Glutamatergic neuron (in vitro differentiated cells): ENCODE measurements at places on chromosomes 7 and 10. TPM values are rescaled to one million over a fixed set of nuclear protein-coding genes. Genes with fewer than 3 reads are reported as not detected.

DNA sequence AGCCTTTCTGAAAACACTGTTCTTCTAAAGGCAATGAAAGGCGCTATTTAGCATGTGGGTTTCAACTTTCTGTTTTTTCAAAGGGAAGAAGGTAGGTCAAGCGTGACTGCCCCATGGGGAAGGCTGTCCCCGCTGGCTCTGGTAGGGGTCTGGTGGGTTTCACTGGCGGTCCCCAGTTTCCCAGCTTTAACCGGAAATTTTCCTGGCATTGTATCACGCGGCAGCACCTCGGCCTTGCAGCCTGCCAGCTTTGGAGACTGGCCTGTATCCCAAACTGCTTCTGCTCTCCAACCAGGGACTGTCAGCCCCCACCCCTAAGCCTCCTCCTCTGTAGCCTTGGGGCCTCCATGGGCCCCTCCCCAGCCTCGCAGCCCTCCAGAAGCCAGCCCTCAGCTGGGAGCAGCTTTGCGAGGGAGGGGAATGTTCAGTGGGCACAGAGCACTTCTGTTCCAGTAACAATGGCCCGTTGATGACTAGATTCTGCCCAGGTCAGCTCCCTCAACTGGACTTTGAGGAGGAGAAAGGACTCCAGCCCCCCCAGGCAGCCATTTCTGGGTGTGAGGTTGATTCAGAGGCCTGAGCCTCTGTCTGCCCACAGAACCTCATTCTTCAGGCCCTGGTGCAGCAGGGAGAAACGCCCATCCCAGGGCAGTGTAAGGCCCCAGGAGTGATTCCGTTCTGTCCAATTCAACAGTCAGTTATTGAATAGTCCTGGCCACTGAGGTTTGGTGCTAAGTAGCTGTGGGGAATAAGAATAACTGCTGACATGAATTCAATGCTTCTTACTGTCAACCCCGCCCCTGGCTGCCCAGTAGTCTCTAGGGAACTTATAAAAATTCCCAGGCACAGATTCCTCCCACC, 17.1 kb downstream of the CHST3 start:
- H3K27ac ChIP-seq, result no peak overlapping the region
- peaks cover 7% of the 10 kb centered on the region for H3K27me3 ChIP-seq
- no peaks in the 10 kb centered on the region for H3K36me3 ChIP-seq
- H3K4me3 ChIP-seq, result no peak overlapping the region
- no peak for DNase-seq

The MAGI2 gene
- 64.2 TPM for total RNA-seq

- H3K27me3 ChIP-seq, result no peaks in the 10 kb centered on the region
- no peak overlapping the region for H3K4me3 ChIP-seq
- H3K27ac ChIP-seq, result no peak overlapping the region
- no peaks in the 10 kb centered on the region for H3K36me3 ChIP-seq
Measured at GRCh38 chr10:89369156-89370105, 8.4 kb upstream of the IFIT1B start.

- no peaks in the 10 kb centered on the region for H3K27me3 ChIP-seq
- no peak overlapping the region for H3K4me3 ChIP-seq
- H3K36me3 ChIP-seq, result no peaks in the 10 kb centered on the region
- no peak overlapping the region for H3K27ac ChIP-seq
Measured at GRCh38 chr7:24824896-24825295, 67.6 kb upstream of the GSDME start.

DNA sequence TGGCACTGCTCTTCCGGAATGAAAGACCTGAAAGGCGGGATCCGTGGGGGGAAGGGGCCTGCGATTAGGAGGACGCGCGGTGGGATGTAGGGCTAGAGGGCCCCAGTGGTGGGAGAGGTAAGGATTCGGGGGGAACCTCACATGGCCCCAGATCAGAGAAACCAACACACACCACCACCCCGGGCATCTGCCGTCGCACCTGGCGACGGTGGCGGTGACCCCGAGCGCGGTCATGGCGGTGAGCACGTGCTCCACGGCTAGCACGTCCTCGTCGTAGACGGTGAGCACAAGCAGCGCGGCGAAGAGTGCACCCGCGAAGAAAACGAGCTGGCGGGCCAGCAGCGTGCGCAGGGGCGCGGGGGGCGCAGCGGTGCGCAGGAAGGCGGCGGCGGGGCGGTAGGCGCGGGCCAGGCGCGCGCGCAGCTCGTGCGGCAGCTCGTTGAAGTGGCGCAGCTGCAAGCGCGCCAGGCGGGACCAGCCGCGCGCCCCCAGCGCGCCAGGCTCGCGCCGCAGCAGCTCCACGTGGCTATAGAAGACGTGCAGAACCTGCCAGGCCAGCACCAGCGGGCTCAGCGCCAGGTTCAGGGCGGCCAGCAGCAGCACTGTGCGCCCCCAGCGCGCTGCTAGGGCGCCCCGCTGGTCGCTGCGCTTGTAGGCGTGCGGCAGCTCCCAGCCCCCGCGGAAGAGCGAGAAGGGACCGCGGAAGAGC, 5.7 kb downstream of the ATG9B start:
- H3K4me1 ChIP-seq, result peaks cover 37% of the 10 kb centered on the region
- no peaks in the 10 kb centered on the region for H3K36me3 ChIP-seq
- H3K27ac ChIP-seq, result peak overlapping the region; percentile 66
- peak; percentile 60 for DNase-seq

DNA sequence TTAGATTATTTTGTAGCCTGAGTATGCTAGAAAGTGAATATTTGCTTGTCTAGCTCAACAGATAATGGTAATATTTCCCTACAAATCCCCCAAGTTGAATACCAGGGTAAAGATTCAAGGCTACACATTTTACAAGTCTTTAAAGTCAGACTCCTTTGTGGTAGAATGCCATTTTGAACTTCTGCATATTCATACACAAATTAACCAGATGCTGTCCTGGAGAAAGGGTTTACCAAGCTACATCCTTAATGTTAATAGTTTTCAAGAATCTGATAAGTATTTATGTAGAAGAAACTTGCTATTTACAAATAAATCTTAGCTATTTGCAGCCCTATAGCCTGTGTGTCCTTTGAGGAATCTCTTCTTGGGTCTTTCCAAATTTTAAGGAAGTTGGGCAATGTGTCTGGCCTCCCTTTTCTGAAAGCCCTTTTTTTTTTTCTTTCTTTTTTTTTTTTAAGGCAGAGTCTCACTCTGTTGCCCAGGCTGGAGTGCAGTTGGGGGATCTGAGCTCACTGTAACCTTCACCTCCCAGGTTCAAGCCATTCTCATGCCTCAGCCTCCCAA, 82.6 kb downstream of the CPEB3 start:
- H3K4me1 ChIP-seq, result peaks cover 8% of the 10 kb centered on the region
- H3K4me3 ChIP-seq, result no peak overlapping the region
- no peak overlapping the region for H3K27ac ChIP-seq
- DNase-seq, result no peak

The HOXA4 gene
- not detected for total RNA-seq

GRCh38 chr7:151141855-151142685, 25.4 kb downstream of the GBX1 start:
- H3K36me3 ChIP-seq, result no peaks in the 10 kb centered on the region
- peaks cover 14% of the 10 kb centered on the region for H3K4me1 ChIP-seq
- no peak overlapping the region for H3K4me3 ChIP-seq
- no peak for DNase-seq

The UCN3 gene
- not detected for total RNA-seq

DNA sequence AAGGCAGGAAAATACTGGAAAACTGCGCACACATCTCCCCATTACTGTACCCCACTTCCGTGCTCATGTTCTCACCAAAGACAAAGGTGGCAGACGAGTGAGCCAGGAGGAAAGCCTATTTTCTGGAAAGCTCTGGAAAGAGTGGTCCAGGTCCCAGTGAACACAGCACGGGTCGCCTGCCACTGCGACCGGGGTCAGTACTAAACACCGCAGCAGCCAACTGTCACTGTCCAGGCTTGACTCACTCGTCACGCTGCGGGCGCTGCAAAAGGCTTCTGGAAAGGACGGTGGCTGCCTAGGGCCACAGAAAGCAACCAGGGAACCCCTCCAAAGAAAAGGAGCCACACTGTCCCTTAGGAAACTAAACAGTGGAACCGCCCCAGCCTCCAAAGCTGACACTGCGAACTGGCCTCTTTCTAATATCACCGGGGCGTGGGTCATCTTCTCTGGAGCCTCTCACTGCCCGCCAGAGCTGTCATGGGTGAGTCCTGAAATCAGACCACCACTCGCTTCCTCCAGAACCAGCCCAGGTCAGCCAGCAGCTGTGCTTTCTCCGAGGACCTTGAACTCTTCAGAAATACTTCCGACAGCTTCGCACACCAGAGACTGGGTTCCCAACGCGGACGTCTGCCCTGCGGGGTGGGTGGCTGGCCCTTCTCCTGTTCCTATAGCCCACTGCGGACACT, 4.0 kb downstream of the RADIL start:
- peaks cover 7% of the 10 kb centered on the region for H3K4me1 ChIP-seq
- peaks cover 6% of the 10 kb centered on the region for H3K27me3 ChIP-seq
- no peak overlapping the region for H3K27ac ChIP-seq
- no peak for DNase-seq

The SORCS1 gene
- total RNA-seq, result 3.3 TPM

- no peak overlapping the region for H3K27ac ChIP-seq
- DNase-seq, result no peak
- peaks cover 8% of the 10 kb centered on the region for H3K27me3 ChIP-seq
- H3K4me3 ChIP-seq, result no peak overlapping the region
Measured at GRCh38 chr7:30430777-30431176, 47.8 kb downstream of the NOD1 start.

The OR2A12 gene
- total RNA-seq, result not detected

DNA sequence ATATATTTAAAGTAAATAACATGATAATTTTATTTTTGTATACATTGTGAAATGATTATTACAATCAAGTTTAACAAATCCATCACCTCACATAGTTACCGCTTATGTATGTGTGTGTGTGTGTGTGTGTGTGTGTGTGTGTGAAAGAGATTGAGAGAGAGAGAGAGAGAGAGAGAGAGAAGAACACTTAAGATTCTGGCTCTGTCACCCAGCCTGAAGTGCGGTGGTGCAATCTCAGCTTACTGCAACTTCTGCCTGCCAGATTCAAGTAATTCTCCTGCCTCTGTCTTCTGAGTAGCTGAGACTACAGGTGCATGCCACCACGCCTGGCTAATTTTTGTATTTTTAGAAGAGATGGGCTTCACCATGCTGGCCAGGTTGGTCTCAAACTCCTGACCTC, 17.8 kb downstream of the LYZL1 start:
- H3K27me3 ChIP-seq, result peaks cover 1% of the 10 kb centered on the region
- no peak overlapping the region for H3K4me3 ChIP-seq
- no peak for DNase-seq
- H3K4me1 ChIP-seq, result no peaks in the 10 kb centered on the region
- peaks cover 12% of the 10 kb centered on the region for H3K36me3 ChIP-seq
- no peak overlapping the region for H3K27ac ChIP-seq

DNA sequence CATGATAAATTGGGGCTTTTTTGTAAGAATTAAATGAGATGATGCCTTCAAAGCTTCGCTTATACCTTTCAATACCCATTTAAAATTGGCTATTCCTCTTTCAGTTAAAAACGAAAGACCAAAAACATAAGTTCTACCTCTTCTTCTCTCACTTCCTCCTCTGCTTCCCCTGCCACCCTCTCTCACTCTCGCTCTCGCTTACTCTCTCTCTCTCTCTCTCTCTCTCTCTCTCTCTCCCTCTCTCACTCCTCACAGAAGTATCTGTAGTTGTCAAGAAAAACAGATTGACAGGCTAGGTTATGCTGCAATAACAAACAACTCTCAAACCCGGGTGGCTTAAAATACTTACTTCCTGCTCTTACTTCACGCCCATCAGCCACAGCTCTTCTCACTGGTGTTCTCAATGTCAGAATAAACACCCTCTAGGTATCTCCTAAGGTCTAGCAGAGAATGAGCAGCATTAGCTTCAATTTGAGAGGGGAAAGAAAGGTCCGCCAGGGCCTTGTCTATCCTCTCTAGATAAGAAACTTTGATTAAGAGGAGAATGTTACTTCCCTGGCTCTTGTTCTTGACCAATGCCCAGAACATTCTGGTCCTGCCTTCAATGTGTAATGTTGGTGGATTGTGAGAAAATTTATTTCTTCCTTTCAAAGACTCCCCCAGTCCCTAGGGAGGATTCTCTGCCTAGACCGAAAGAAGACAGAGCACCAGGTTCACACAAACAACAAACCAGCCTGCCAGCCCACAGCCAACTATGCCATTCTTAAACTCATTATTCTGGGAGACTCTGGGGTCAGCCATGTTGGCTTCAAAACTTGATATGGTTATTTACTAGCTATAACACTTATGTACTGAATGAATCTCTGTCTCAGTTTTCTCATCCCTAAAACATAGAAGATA, 1028.7 kb downstream of the XPNPEP1 start:
- H3K36me3 ChIP-seq, result no peaks in the 10 kb centered on the region
- no peak overlapping the region for H3K4me3 ChIP-seq
- no peaks in the 10 kb centered on the region for H3K27me3 ChIP-seq

The SLC13A1 gene
- total RNA-seq, result not detected

The SFRP5 gene
- total RNA-seq, result not detected

- H3K27ac ChIP-seq, result no peak overlapping the region
- no peaks in the 10 kb centered on the region for H3K36me3 ChIP-seq
- H3K27me3 ChIP-seq, result peaks cover 7% of the 10 kb centered on the region
- DNase-seq, result no peak
- peaks cover 23% of the 10 kb centered on the region for H3K4me1 ChIP-seq
Measured at GRCh38 chr10:48493083-48493871, 111.6 kb downstream of the ARHGAP22 start.

GRCh38 chr10:88456730-88457129, 126.4 kb downstream of the RNLS start:
- peaks cover 6% of the 10 kb centered on the region for H3K27me3 ChIP-seq
- no peak for DNase-seq
- no peak overlapping the region for H3K4me3 ChIP-seq
- H3K4me1 ChIP-seq, result no peaks in the 10 kb centered on the region
- H3K27ac ChIP-seq, result no peak overlapping the region

The SAP25 gene
- 8.0 TPM for total RNA-seq

DNA sequence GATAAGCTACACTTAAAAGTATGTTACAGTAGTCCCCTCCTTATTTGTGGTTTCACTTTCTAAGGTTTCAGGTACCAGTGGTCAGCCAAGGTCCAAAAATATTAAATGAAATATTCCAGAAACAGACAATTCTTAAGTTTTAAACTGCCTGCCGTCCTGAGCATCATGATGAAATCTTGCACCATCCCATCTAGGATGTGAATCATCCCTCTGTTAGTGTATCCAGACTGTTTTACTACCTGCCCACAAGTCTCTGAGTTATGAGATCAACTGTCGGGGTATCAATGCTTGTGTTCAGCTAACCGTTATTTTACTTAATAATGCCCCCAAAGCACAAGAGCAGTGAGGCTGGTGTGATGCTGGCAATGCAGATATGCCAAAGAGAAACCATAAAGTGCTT, 11.4 kb downstream of the KDM7A start:
- H3K4me1 ChIP-seq, result no peaks in the 10 kb centered on the region
- H3K27ac ChIP-seq, result no peak overlapping the region
- no peak overlapping the region for H3K4me3 ChIP-seq
- no peaks in the 10 kb centered on the region for H3K36me3 ChIP-seq

- H3K4me3 ChIP-seq, result no peak overlapping the region
- no peaks in the 10 kb centered on the region for H3K4me1 ChIP-seq
- H3K27me3 ChIP-seq, result peaks cover 10% of the 10 kb centered on the region
- no peak overlapping the region for H3K27ac ChIP-seq
- DNase-seq, result no peak
Measured at GRCh38 chr7:63073286-63073685, 925.4 kb upstream of the ZNF722 start.

- peaks cover 6% of the 10 kb centered on the region for H3K36me3 ChIP-seq
- no peak overlapping the region for H3K4me3 ChIP-seq
- H3K27me3 ChIP-seq, result no peaks in the 10 kb centered on the region
- DNase-seq, result no peak
- H3K27ac ChIP-seq, result no peak overlapping the region
Measured at GRCh38 chr7:133358708-133359107, 105.8 kb downstream of the EXOC4 start.

- H3K4me1 ChIP-seq, result peaks cover 7% of the 10 kb centered on the region
- no peak overlapping the region for H3K27ac ChIP-seq
- no peak for DNase-seq
- no peaks in the 10 kb centered on the region for H3K36me3 ChIP-seq
- H3K4me3 ChIP-seq, result no peak overlapping the region
- H3K27me3 ChIP-seq, result peaks cover 3% of the 10 kb centered on the region
Measured at GRCh38 chr10:80137031-80137862, 4.7 kb downstream of the PLAC9 start.

The HSPA12A gene
- total RNA-seq, result 75.0 TPM
